Epithelial cell of esophagus (primary cell): ENCODE measurements at places on chromosomes 5 and 9.

GRCh38 chr9:102832814-102833213 is 162.3 kb upstream of the CYLC2 start:
- DNase-seq: no peak

DNA sequence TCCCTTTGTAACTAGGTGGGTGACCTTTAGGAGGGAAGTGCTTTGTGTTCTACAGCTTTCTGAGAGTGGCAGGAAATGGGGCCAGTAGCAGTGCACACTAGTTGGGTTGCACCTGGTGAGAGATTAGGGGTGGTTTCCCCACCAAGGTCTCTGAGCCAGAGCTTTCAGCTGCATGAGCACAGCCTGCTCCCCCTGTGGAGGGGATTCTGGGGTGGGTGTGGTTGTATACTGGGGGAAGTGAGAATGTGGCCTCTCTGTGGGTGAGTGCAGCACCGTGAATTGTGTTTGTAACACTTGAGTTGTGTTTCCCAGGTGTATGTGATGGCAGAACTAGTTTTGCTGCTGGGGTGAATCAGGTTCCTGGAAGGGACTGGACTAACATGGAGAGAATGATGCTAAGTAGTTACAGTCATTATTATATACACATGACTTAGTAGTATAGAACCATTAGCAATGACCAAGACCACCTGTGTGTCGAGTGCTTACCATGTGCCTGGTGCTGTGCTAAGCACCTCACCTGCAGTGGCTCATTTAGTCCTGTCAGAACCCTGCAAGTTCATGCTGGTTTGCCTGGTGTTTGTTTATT is 11.8 kb upstream of the CXXC5 start:
- peak; percentile 66 for DNase-seq

DNA sequence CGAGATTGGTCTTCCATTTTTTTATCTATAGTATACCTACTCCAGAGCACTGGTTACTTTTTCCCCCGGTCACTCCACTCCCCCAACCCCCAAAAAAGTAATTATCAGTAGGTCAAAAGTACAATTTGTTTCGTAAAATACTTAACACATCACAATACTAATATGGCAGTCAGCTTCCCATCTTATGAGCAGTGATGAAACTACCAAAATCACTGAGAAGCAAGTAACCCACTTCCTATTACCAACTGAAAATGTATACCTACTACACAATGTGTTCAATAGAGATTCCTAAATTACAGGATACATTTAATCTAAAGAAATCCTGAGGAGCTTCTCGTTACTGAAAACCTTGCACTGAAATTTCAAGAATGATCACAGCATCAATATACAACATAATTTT is 1.9 kb downstream of the CERT1 start:
- DNase-seq: no peak

GRCh38 chr9:111839387-111839786 is 44.6 kb upstream of the SHOC1 start:
- no peak for DNase-seq

DNA sequence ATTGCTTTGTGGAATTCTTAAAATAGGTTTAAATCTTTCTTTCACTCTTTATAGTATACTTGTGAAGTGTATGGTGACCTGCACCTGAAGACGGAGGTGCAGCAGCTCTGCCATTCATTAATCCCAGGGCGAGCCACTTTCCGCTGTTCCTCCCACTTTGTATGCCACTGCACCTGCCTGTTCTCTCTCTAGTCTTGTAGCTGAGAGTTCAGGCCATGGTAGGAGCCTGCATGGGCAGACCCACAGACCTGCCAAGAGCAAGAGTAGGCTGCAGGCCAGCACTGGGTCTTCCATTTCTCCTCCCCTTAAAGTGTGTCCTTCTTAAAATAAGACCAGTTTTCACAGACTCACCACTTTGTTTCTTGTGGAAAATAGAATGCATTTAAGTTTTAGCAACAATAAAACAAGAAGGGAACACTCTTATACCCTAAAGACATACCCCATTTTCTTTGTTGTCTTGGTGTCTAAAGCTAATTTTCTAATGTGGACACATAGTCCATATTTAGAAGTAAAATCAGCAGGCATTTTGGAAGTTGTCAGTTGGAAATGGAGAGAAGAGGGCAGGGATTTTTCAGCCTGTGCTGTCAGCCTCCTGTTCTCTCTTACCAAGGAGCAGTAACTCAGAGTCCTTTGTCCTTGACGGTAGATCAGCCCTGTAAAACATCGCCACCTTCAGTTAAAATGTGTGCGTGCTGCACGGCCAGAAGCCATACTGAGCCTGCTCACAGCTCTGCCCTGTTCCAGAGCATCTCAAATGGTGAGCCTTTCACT is 103.2 kb downstream of the SNCAIP start:
- DNase-seq: peak; percentile 71

- DNase-seq: no peak
Observed at GRCh38 chr9:124723352-124723751, 47.8 kb downstream of the NR6A1 start.

GRCh38 chr9:90288275-90288639 is 354.4 kb downstream of the DIRAS2 start:
- no peak for DNase-seq

GRCh38 chr5:124692950-124693349 is 53.5 kb downstream of the ZNF608 start:
- DNase-seq: no peak

- DNase-seq: no peak
Observed at GRCh38 chr9:100038472-100038871, 60.3 kb downstream of the ERP44 start.

- no peak for DNase-seq
Observed at GRCh38 chr5:180600554-180601041, 9.3 kb upstream of the SCGB3A1 start.

DNA sequence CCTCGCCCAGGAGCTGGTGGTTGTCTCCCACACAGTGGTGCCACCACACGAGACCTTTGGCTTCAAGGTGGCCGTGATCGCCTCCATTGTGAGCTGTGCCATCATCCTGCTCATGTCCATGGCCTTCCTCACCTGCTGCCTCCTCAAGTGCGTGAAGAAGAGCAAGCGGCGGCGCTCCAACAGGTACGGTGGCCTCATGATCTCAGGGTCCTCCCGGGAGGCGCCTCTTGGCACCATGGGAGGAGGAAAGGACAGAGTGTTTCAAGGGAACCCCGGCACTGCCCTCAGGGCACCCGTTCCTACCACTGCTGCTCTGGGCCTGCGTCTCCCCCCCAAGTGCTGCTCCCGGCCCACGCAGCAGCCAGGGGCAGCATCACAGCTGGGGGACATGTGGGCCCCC is 18.2 kb upstream of the CARD19 start:
- DNase-seq: no peak

- DNase-seq: no peak
Observed at GRCh38 chr5:54965806-54966205, 19.6 kb downstream of the ESM1 start.
